ENCODE measurements at places on chromosomes 3 and 15. TPM values are rescaled to one million over a fixed set of nuclear protein-coding genes. Genes with fewer than 3 reads are reported as not detected.

The ALDH1A2 gene
- total RNA-seq = 10.4 TPM

The OSTN gene
- not detected for total RNA-seq

- DNase-seq = no peak
Measured at GRCh38 chr15:30038667-30039523, 43.9 kb upstream of the GOLGA8J start.

- no peak for DNase-seq
Measured at GRCh38 chr3:30112902-30113484, 493.4 kb upstream of the TGFBR2 start.

- no peak for DNase-seq
Measured at GRCh38 chr15:96213045-96213444, 117.5 kb upstream of the NR2F2 start.
